Stimulated activated CD4-positive, alpha-beta T cell treated with anti-CD3 and anti-CD28 coated beads, Interleukin-1b, Interleukin-23, amount 100 ng/mL, for 1 hour (primary cell): ENCODE measurements at places on chromosomes 3 and 15.

DNA sequence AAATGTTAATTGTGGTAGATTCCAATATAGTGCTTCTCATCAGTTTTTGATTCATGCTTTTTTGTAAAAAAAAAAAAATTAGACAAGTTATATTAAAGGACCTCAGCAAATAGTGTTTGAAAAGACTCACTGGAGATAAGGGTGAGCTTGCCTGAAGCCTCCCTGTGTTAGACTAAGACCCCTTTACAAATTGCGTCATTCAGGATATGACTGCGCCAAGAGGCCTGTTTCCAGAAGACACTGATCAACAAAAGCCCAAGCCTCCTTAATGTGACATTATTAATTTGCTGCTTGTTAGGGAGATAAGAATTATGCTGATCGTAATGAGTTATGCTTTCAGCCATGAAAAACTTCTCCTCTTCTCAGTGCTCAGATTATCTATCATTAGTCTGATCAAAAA lies 13.0 kb upstream of the DNAJC13 start:
- no peak for DNase-seq

DNA sequence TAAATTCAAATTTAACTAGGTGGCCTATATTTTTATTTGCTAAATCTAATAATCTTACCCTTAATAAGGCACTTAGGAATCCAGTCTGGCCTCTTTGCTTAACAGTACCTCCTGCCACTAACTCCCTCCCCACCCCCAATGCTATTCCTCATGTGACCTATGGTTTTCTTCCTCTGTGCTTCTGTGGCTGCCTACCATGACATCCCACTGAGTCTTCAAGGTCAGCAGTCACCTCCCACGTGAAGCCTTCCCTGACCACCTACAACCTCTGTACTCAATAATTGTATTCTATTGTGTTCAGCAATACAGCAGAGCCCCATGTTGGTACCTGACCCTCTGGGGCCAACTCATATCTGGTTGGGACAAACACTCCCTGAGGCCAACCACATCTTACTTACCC lies 9.7 kb downstream of the PARP16 start:
- no peak for DNase-seq

DNA sequence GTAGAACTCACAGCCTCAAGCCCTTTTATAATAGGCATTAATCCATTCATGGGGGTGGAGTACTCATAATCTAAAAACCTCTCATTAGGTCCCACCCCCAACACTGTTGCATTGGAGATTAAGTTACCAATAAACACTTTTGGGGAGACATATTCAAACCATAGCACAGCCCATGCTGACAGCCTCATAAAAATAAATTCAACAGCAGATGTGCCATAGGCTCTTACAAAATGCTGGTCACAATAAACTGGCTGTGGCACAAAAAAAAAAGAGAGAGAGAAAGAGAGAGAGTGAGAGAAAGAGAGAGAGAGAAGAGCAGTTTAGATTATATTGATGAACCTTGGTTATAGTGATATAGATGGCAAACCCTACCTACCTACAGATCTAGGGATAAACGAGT lies 1000.9 kb downstream of the TUSC7 start:
- DNase-seq = no peak

DNA sequence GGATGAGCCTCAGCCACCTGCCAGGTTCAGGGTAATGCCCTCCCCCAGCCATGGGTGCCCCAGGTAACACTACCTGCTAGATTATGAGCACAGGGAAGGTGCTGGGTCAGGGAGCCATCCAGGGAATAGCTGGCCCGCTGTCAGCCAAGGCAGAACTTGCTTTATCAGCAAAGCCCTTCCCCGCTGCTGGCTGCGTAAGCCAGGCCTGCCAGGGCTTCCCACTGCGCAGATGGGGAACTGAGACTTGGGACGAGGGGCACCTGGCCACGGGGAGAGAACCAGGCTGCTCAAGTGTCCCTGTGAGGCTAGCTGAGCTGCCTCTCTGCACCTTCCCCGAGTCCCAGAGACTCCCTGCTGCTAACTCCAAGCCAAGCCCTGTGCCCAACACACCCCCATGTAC lies 45.4 kb downstream of the CACNA2D2 start:
- no peak for DNase-seq

DNA sequence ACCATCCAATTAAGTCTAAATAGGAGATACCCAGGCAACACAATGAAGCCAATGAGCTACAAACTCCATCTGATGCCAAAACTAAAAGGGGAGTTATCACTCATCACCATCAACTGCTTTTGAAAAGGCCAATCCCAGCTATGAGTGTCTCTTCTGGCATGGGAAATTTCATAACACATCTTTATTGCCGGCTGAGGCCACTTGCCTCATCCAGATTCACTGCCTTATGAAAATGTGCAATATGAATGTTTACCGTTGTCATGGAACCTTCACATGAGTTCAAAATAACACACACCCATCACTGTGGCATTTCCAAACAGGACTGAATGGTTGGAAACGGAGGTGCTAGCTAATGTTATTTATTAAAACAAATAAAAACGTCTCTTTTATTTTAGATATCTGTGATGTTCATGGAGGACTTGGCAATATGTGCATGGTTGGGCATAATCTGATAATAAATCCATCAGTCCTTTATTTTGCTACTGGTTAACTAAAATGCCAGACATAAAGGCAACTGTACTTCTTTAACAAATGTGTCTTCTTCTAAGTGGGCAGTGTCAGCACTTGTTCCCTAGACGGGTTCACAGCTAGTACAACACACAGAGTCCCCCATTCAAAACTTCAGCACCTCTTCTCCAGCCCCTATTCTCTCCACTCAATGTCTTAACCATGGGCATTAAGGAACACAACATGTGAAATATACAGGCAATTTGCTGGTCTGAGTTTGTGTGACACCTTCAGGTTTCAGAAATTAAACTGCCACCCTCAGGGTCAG lies 143.9 kb downstream of the MAGI1 start:
- no peak for DNase-seq

DNA sequence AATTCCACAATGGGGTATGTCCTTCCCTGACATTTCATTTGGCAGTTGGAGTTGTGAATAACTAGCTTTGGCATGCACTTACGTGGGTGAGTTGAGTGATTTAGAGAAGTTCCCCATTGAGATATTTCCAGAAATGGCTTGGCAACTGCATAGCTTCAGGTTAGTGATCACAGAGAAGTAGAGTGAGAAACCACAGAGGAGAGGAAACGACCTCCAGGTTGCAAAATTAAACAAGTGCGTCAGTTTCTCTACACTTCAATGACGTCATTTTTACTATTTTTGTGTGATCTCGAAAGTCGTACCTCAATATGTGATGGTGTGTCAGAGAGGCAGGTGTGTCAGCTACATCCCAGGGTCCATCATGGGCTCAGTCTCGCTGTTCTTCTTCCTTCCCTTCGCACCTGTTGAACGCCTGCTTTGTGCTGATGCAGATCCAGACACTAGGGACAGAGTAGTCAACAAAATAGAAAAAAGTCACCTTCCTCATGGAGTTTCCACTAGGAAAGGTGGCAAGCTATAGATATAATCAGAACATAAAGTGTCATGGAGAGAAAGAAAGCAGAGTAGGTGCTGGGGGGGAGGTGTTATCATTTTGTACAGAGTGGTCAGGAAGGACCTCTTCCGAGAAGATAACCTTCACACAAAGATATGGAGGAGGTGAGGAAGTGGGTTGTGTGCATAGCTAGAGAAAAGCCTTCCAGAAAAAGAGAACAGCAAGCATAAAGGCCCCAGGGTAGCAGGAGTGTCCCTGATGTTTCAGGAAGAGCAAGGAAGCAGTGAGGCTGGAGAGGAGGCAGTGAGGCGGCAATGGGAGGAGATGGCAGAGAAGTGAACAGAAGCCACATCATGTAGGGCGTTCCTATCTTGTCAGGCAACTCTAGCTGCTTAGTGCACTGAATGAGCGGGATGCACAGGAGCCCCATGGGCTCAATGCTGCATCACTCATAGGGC lies 75.6 kb downstream of the MCTP2 start:
- no peak for DNase-seq
